Urinary bladder (tissue), 4 donors: ENCODE measurements at places on chromosomes 5 and 9. TPM values are rescaled to one million over a fixed set of nuclear protein-coding genes. Genes with fewer than 3 reads are reported as not detected.

IFNA6 gene
- total RNA-seq = not detected

IL5 gene
- not detected for total RNA-seq

SLCO6A1 gene
- total RNA-seq = not detected

CDH9 gene
- 0.53 TPM for total RNA-seq

FUT7 gene
- not detected for total RNA-seq

PCDHB10 gene
- 5.0 TPM for total RNA-seq

CDKN2A gene
- 0.85 TPM for total RNA-seq

GRXCR2 gene
- not detected for total RNA-seq

CCDC180 gene
- total RNA-seq = 10.0 TPM

ITK gene
- total RNA-seq = 1.1 TPM

SLC6A19 gene
- not detected for total RNA-seq

PCDHGA9 gene
- 12.5 TPM for total RNA-seq

IL13 gene
- total RNA-seq = not detected

GPR150 gene
- not detected for total RNA-seq
